ENCODE measurements at places on chromosomes 3 and 15.

DNA sequence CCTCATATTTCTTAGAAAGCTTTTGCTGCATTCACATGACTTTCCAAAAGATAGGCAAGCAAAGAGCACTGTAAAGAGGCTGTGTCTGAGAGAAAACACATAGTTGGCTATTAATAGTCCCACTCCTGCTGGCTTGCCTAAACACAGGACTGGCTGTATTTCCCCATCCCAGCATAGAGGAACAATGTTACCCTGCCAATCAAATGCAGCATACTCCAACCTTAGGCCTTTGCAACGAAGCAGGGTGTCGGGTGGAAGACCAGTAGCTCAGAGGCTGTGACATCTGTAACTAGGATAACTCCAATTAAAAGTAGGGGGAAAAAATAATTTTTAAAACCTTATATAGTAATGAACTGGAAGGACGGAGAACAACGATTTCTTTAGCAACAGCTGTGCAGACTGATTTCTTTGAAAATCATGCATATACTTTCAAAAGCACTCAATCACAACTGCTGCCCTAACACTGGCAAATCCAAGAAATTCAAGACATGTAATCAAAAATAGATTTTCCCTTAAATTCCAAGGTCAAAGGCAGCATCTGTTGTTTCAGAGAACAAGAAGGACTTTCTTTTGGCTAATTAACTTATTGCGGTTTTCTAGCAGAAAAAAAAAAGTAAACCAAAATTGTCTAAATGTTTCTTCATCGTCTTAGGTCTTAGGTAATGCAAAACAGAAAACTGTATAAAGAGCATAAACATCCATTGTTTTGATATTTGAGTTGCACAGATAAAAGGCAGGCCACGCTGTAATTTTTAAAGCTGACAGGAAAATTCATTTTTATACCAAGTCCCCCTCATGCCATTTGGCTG lies 139.3 kb downstream of the TNIK start:
- no peak for DNase-seq

DNA sequence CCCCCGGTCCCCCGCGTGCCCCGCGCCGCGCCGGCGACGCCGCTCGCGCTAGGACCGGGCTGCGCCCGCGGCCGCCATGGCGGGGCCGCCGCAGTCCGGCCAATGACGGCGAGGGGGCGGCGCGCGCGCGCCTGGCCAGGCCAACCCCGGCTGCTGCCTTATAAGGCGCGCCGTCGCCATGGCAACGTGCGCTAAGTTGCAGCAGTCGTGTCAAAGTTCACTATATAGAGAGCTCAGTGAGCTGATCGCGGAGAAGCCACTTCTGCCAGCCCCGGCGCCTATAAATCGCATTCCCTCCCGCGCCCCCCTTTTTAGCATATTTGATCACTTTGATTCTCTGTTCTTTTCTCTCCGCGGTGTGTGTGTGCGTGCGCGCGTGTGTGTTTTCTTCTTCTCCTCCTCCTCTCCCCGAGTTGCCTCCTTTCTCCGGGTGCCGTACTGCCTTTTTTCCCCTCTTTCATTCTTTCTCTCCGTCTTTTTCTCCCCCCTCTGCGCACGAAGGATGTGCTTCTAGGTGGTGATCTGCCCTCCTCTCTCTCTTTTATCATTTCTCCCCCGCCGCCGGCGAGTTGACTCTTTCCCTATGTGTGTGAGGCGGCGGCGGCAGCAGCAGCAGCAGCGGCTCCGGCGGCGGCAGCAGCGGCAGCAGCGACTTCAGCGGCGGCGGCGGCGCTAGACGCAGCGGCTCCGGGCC lies at the start of gene NR2F2:
Gene NR2F2 (plus strand): TSS at position 251 of the 694 bp plus-strand sequence. CDS start 1,406 bp downstream, outside the sequence.
- DNase-seq, result peak; percentile 49

GRCh38 chr3:17412950-17413530 lies 329.4 kb downstream of the TBC1D5 start:
- peak; percentile 55 for DNase-seq

GRCh38 chr15:67548862-67549651 lies 6.6 kb downstream of the MAP2K5 start:
- no peak for DNase-seq

- peak; percentile 7 for DNase-seq
Observed at GRCh38 chr3:115217678-115218451, 70.8 kb upstream of the ZBTB20 start.

- DNase-seq, result no peak
Observed at GRCh38 chr15:64521201-64521600, 60.8 kb downstream of the ZNF609 start.

GRCh38 chr3:180290300-180290699 lies 253.6 kb upstream of the PEX5L start:
- DNase-seq, result no peak

DNA sequence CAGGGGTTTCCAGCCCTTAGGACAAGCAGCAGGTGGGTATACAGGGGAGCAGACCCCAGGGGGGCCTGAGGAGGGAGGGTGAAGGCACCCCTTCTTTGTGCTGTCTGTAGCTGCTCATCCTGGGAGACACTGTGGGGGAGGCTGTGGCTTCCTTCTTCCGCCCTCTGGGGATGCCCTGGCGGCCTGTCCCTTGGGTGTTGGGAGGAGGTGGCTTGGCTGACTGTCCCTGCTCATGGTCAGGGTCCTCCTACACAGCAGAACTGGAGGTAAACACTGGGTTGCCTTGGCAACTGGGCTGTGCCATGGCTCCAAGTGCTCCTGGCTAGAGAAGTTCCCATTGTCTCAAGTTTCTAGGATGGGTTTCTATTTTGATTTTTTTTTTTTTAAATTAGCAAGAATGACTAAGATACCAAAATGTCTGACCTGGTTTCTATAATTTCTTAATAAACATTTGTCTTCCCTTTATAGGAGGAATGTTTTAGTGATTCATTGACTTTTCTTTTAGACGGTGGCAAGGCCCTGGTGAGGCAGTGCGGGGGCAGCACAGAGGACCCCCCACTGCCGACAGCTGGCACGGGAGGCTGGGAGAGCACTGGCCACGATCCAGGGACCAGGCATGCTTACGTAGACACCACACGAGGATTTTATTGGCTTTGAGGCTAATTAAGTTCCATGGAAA lies 12.4 kb downstream of the KLF13 start:
- no peak for DNase-seq

- no peak for DNase-seq
Observed at GRCh38 chr15:38611228-38611627, 46.6 kb upstream of the RASGRP1 start.

DNA sequence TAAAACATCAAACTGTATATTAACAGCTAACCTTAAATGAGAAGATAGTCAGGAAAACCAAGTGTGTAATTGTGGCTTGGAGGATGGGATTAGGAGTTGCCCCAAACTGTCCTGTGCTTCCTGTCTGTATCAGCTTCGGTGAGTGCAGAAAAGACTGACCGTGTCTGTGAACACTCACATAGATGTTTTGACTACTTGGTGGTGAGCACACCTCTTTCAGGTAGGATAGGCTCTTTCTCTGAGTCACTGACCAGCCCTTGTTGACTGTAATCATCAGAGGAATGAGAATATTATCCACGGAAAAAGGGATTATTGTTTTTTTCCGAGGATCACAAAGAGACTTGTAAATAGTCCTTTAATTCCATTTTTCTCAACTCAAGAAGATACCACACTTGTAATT lies 51.5 kb downstream of the GMNC start:
- DNase-seq, result no peak

DNA sequence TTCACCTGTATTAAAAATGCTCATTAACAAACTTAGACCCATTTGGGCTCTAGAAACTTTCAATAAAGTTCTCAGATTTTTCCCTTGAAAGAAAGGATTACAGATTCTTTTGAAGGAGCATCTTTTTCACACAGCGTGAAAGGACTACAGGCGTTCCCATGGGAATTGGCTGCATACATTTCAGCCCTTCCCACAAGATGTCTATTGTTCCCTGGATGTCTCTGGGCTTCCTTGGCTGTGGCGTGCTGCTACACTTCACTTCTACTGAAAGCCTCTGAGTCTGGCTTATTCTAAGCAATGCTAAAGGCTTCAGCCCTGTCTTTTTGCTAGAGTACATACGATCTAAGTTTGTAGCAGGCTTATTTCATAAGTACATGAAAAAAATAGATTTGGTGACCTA lies 1.4 kb downstream of the VEPH1 start:
- no peak for DNase-seq

- DNase-seq, result no peak
Observed at GRCh38 chr3:79012530-79012913, 755.3 kb downstream of the ROBO1 start.

DNA sequence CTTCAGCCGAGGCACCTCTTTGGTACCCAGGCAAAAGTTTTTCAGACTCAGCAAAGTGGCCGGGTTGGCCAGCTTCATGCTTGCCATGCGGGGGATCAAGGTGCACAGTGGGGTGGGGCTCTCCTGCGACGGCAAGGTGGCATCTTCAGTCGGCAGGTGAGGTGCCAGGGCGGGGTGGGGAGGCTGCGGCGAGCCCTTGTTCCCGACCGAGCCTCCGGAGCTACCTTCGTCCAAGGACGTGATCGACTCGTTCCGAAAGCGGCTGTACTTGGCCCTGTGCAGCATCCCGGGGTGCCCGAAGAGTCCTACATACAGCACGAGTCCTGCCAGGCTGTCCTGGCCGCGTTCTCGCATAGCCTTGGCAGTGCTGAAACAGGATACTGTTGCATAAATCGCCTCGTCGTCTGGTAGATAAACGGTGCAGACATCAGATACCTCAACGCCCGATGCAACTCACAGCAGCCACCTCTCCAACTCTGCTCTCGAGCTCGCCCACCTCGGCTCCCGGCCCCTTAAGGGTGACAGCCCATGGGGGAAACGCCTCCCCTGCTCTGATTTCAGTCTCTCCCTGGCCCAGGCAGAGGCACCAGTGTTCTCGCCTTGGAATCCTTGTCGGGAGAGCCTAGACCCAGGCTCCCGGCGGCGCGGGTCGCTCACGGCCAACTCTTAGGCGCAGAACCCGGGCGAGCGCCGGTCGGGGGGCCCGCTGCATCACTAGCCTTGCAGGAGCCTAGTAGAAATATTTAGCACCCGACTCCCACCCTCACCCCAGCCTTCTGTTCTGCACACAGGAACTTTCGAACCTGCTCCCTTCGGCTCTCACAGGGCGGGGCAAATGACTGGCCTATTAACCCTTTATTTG lies 826 bp downstream of the SHC4 start:
- DNase-seq, result no peak

DNA sequence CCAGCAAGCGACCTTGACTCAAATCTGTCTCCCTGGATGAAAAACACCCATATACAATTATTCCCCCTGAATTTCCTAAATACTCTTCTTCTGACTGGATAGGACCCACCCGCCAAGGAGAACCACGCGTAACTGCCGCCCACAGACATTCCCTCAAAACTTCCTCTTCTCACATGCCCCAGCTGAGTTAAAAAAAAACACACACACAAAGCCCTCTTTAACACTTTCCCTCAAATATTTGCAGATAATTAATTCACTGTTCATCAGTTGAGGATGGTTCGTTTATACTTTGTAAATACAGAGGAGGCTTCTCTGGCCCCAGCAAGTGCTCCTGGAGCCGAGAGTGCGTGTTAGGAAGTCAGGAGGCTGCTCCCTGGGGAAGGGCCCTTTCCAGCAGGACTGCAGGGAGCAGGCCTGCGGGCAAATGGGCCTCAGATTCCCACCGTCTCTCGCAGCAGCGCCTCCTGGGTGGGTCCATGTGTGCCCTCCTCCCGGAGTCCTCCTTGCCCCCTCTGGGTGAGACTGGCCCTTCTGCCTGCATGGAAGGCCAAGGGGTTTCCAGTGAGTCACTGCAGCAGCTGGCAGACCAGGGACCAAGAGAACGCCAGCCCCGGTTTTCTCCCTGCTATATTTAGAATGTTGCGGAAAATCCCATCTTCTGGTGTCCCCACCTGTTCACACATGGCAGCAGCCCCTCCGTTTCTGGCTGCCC lies 46.8 kb downstream of the MGLL start:
- DNase-seq, result no peak

DNA sequence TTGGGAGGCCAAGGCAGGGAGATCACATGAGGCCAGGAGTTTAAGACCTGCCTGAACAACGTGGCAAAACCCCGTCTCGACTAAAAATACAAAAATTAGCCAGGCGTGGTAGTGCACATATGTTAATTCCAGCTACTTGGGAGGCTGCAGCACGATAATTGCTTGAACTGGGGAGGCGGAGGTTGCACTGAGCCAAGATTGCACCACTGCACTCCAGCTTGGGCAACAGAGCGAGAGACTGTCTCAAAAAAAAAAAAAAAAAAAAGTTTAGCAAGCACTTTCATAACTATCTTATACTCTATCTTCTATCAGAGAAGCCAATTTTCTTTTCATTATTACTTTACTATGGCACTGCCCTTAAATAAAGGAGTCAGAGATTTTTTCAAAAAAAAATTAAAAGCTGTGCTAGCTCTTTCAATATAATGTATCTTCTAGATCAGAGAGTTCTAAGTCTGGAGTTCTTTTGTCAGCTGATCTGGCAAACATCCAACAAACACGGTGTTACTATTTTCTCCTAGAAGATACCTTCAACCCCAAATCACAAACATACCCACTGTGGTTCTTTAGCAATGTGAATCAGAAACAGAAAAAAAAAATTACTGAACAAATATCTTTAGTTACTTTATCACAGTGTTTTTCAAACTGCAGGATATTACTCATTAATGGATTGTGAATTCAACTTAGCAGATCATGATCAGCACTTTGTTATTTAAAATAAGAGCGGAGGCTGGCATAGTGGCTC lies 3.0 kb downstream of the ZNF770 start:
- DNase-seq, result no peak

- peak; percentile 52 for DNase-seq
Observed at GRCh38 chr15:85457392-85457968, 77.1 kb downstream of the AKAP13 start.

DNA sequence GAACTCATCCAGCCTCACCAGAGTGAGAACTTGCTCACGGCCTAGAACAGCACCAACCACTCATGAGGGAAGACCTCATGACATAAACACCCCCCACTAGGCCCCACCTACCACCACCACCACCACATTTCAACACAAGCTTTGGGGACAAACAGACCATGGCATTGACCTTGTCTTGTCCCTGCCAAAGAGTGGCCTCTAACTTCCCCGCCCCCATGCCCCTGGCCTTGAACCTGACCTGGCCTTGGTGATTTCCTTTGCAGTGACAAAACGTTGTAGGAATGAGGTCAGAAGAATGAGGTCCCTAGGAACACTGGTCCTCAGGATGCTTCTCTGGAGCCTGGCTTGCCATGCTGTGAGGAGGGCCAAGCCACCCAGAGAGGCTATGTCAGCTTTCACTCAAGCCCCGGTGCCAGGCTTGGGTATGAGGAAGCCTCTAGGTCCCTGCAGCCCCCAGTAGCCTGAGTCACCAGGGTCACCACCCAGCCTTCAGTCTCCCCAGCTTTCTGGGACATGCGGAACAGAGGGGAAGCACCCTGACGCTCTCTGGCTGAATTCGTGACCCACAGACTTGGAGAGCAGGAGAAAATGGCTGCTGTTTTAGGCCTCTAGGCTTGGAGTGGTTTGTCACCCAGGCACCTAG lies 57.9 kb downstream of the TPRA1 start:
- DNase-seq, result no peak

GRCh38 chr3:125695688-125696087 lies 100.4 kb upstream of the OSBPL11 start:
- no peak for DNase-seq

DNA sequence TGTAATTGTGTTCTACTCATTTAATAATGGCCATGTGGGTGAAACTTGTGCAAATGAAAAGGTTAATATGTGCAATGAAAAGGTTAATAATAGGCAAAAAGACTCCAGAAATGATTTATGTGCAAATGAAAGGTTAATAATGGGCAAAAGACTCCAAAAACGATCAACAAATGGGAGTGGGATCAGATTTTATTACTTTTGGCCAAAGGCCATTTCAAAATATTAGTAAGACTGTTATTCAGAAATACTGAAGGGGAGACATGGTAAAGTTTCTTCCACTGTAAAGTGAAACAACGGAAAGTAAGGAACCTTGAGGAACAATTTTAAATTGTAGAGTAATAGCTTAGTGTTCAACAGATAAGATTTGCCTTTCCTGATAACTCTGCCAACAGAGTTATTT lies 40.7 kb downstream of the STARD9 start:
- no peak for DNase-seq

Measured in germinal center (tissue), 1 donor.